ENCODE measurements at places on chromosomes 13 and 19.

DNA sequence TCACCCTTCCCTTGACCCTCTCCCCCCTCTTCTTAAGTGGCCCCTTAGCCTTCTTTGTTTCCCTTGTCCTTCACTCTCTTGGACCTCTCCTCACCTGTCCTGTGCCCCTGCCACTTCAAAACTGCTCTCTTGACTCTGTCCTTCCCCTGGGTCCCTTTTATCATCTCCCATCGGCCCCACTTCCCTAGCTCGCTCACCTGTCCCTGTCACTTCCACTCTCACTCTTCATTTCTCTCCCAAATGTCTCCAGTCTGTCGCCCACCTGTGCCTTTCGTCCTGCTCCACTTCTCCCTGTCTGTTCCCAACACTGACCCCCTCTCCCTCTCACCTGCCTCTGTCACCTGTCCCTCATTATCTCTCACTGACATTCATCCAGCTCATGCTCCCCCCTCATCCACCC, 699 bp downstream of the IFNL1 start:
- DNase-seq, result no peak

DNA sequence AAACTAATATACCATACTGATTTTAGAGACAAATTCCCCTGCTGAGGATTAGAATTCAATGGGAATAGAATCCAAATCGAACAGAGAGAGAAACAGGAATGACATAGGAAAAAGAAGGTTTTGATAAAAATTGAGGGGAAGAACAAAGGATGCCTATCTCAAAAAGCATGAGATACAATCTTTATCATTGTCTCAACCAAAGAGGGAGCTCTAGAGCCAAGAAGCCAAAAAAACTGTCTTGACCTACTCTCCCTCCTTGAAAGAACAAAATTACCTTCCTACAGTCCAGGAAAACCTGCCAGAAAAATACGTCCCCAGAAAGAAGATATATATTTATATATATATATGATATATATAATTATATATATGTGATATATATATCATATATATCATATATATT, 39.2 kb upstream of the MIR17HG start:
- no peak for DNase-seq

GRCh38 chr13:40966298-40966697, 52.8 kb downstream of the ELF1 start:
- no peak for DNase-seq

GRCh38 chr13:33728271-33729037, 89.5 kb upstream of the RFC3 start:
- DNase-seq, result no peak

- no peak for DNase-seq
Observed at GRCh38 chr13:102687520-102687919, 7.3 kb downstream of the METTL21C start.

DNA sequence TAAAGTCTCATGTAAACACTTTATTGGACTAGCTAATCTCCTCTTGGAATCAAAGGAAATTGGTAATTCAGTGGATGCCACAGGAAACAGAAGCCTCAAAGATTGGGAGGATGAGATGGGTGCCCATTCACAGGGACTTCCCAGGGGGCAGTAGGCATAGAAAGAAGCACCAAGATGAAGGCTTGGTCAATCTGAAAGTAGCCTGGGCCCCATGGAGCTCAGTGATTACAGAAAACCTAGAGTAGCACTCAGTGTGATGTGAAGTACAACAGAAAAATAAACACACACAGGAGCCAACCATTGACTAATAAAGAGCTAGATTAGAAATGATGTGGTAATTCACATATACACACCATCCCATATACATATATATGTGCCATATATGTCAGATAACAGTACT, 560.6 kb downstream of the TBC1D4 start:
- no peak for DNase-seq

DNA sequence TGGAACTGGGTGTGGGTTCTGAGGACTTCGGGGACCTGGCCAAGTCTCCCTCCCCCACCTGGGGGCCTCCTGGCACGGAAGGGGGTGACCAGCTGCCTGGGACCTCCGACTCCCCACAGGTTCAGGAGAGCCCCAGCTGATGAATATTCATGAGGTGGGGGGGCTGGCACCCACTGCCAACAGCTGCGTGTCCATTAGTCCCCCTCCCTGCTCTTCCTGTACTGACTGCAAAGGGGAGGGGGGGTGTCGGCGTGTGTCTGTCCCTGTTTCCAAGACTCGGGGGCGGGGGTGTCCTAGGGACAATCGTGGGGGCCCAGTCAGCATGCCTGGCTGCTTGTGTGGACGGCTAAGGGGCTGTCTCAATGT, 10.6 kb upstream of the NFIX start:
- DNase-seq, result no peak

DNA sequence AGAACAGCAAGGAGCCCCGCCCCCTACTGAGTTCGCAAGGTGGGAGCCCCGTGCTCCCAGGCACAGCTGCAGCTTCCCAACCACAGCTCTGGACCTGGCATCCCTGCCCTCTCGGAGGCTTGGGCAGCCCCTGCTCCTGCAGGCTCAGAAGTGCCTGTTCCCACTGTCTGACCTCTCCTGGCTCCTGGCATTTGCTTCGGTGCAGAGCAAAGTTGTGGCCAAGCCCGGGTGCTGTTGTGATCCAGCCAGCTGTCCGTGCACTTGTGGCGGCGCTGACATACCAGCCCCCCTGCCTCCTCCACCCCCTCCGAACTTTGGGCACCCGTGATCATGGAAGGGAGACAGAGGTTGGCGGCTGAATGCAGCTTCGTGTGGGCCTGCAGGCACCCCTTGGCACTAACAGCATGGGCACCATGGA, 1386.8 kb downstream of the PCDH9 start:
- DNase-seq, result no peak

GRCh38 chr13:48621056-48621455, 32.7 kb upstream of the CYSLTR2 start:
- no peak for DNase-seq

All from activated T-helper 2 cell treated with anti-CD3 and anti-CD28 coated beads, Interferon-gamma antibody, Interleukin-2, Interleukin-4, amounts not matched to agents 10 μg/mL and 5 μg/mL and 100 μg/mL, durations not matched to agents 14 hours and 24 hours and 36 hours (primary cell).